ENCODE measurements at places on chromosomes 16 and 17. TPM values are rescaled to one million over a fixed set of nuclear protein-coding genes. Genes with fewer than 3 reads are reported as not detected.

- peak; percentile 81 for DNase-seq
Measured at GRCh38 chr16:30786936-30787612, at the start of gene ZNF629. TSS of gene ZNF629 (minus strand) at chr16:30787205. CDS start at chr16:30784482, 2,723 bp downstream.

KRT9 gene
- not detected for total RNA-seq

KRTAP9-8 gene
- total RNA-seq, result not detected

DNA sequence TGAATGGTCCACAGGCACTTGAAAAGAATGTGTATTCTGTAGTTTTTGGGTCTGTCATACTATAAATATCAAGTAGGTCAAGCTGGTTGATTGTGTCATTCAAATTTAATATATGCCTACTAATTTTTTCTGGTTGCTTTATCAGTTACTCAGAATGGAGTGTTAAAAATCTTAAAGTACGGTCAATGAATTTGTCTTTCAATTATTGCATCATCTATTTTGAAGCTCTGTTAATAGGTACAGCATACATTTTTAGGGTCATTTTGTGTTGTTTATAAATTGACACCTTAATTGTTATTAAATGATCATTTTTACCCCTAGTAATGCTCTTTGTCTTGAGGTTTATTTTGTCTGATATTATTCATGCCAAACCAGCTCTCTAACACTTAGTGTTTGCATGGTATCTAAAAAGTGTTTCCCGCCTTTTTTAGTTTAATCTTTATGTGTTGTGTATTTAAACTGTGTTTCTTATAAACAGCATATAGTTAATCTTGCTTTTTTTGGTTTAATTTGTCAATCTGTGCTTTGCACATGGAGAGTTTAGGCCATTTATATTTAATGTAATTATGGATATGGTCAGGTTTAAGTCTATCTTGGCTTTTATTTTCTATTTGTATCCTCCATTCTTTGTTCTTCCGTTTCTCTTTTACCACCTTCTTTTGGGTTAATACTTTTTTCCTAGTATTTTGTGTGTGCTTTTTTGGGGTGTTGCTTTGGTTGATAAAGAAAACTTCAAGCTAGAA is 204.9 kb upstream of the EEF2KMT start:
- no peak for DNase-seq

- no peak for DNase-seq
Measured at GRCh38 chr17:73498886-73499554, 145.2 kb downstream of the SDK2 start.

DPEP3 gene
- total RNA-seq, result not detected

- DNase-seq, result no peak
Measured at GRCh38 chr16:78127130-78127529, 27.7 kb downstream of the WWOX start.

OR2C1 gene
- not detected for total RNA-seq

GRCh38 chr17:16419074-16419928 is 3.9 kb downstream of the TRPV2 start:
- DNase-seq, result no peak

DNA sequence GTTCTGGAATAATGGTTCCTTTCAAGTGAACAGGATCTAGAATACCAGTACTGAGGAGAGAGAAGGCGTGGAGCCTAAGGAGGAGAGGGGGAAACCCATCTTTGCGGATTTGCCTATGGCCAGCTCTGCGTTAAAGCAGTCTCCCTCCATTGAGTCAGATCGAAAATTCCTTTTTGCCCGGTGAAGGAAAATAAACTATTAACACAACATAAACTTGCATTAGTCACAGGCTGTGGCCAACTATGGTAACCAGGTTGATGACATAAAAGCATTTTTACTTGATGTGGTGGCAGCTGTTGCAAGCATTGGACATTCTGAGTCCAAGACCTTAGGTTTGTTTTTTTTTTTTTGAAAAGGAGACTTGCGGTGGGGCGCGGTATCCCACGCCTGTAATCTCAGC is 8.9 kb downstream of the LDAF1 start:
- no peak for DNase-seq

KRTAP3-2 gene
- total RNA-seq, result not detected
